ENCODE measurements at places on chromosomes 7 and 10.

DNA sequence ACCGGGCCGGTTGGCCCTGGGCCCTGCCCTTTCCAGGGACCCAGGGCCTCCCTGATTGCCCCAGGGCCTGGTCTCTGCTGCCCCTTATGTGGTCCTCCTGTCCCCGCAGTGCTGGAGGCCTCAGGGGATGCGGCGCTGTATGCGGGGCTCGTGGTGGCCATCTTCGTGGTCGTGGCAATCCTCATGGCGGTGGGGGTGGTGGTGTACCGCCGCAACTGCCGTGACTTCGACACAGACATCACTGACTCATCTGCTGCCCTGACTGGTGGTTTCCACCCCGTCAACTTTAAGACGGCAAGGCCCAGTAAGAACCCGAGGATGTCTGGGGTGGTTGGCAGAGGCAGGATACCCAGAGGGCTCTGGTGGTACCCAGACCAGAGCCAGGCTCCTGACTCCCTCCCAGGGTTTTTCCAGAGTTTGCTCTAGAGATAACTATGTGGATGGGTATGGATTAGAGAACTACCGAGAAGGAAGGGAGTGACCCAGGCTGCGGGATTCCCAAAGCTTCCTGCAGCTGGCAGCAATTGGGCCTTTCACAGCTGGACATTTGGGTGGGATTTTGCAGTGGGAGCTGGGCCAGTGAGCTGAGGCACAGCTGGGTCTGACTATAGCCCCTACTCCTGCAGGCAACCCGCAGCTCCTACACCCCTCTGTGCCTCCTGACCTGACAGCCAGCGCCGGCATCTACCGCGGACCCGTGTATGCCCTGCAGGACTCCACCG, 28.1 kb upstream of the SLC29A3 start:
- no peak for DNase-seq

DNA sequence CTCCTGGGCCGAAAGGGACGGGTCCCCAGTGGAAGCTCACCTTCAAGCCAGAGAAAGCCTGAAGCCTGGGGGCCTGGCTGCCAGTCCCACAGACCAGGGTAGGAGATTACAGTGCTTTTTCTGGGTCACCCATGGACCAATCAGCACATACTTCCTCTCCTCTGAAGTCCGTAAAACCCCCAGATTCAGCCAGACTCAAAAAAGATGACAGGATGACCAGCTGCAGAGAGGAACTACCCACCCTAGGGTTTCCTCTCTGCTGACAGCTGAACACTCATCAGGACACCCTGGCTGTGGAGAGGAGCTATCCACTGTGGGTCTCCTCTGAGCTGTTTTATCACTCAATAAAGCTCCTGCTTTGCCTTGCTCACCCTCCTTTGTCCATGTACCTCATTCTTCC, 78.0 kb downstream of the SAMD9 start:
- no peak for DNase-seq

GRCh38 chr7:116169060-116169459, 41.3 kb upstream of the TES start:
- no peak for DNase-seq

- DNase-seq = no peak
These were observed 85.1 kb downstream of the POU6F2 start for GRCh38 chr7:39062811-39063210.

GRCh38 chr7:155470686-155471638, 13.0 kb downstream of the EN2 start:
- no peak for DNase-seq

- no peak for DNase-seq
These were observed 165.3 kb downstream of the CELF2 start for GRCh38 chr10:11183015-11183414.

DNA sequence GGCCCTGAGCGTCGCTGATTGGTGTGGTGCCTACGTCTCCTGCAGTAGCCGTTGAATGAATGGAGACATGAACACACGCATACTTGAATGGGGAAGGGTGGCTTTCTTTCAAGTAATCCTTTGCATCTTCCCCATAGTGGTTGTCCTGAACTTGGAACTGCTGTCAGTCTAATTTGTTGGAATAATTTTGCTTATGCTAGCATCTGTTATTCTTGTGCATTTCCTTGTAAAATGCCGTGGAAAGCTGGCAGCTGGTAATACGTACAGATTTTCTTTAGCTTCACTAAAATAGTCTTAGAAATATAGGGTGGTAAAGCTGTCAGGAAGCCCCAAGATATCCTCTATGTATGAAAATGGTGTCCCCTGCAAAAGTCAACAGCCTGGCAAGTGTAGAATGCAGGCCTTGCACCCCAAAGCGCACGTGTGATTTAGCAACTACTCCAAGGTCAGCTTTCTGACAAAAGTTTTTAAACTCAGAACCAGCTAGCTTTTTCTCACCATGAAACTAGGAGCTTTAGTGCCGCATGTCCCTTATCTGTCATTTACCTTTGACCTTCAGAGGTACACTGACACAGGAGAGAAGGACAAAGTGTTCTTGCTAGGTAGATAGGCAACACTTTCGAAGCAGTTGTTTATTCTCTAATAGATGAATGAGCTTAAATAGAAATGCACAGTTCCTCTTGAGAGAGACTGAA, 70.8 kb downstream of the RBM33 start:
- no peak for DNase-seq

DNA sequence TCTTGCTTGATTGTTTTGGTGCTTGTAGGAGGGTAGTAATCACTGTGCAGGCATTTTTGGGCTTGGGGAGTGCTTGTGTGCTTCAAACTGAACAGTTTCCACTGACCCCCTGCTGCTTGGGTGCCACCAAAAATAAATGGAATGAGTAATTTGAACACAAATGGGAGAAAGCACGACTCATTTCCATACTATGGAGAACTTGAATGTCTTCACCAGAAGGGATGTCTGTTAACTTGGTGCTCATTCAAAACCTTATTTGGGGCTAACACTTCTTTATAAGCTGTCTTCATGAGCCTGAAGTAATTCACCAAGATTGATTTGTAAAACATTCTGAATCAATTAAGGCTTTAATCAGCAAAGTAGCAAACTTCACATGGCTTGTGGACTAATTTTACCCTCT, 560.3 kb downstream of the SDK1 start:
- DNase-seq = no peak

- DNase-seq = no peak
These were observed 23.3 kb downstream of the LRRC27 start for GRCh38 chr10:132355297-132355696.

DNA sequence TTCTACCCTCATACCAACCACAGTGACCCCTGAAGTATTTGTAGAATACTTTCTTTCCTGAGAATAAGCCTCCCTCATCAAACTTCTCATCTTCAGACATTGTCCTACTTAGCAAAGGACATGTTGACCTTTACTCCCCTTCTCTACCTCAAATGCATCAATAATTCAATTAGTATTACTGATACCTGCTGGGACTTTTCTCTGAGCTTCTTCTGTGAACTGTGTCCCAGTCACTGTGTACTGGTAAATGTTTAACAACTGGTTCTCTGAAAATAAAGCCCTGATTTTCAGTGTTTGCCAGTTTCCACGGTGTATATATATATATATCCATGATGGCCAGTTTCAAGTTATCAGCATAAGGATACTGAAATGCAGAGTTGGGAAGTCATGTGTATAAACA, 12.2 kb downstream of the PANK1 start:
- DNase-seq = no peak

DNA sequence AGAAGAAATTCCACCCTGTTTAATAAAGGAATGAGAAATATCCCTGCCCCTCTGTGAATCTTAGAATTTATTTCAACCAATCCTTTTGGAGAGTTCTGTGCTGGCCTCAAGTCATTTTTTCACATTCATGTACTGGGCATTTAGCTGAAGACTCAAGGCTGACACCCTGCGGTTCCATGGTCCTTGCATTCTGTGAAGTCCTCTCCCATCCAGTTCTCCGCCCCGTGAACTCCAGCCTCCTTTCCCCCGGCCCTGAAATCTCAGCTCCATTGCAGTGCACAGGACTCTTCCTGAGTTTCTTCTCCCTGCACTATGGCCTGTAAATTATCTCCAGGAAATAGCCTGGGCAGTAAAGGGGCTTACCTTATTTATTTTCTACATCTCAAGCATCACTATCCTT, 183.0 kb upstream of the KCND2 start:
- DNase-seq = no peak

DNA sequence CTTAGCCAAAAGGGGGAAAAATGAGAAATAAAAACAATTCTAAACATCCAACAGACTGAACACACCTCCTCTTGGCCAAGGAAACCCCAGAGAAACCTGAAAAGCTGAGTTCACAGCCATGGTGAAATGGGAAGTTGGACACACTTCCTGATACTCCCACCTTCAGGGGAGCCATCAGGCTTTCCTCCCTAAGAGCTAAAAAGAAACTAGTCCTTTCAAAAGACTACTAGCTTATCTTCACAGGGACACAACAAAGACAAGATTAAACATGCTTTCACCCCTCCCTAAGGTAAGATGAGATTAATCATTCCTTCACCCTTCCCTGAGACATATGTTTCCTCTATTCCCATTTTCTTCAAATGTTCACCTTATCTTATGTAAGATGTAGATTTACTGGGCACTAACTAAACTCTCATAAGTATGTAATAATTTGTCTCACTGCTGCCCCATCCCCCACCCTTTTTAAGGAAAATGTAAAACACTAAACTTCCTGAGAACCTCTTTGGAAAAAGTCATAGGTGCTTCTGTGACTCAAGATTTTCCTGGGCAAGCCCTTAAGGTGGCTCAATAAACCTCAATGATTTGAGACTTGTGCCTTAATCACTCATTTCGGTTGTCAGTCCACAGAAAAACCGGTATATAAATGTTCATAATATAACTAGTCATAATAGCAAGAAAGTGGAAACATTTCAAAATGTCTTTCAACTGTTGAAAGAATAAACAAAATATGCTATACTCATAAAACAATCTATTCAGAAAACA, 40.5 kb downstream of the HTR7 start:
- no peak for DNase-seq

GRCh38 chr7:107090457-107090856, 46.0 kb downstream of the PRKAR2B start:
- no peak for DNase-seq

DNA sequence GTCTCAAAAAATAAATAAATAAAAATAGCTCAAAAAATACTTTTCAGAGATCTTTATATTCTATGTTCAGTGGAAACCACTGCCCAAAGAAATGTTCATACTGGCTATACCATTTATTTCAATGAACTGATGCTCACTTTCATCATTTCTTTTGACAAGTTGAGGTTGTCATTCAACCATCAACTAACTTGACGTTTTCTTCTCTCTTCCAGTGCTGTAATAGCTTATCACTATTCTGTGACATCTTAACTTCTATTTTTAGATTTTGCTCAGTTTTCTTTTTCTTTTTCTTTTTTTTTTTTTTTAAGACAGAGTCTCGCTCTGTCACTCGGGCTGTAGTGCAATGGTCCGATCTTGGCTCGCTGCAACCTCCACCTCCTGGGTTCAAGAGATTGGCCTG, 8.7 kb upstream of the CTAGE4 start:
- DNase-seq = no peak

GRCh38 chr7:274266-274665, 15.7 kb upstream of the FOXL3 start:
- no peak for DNase-seq

DNA sequence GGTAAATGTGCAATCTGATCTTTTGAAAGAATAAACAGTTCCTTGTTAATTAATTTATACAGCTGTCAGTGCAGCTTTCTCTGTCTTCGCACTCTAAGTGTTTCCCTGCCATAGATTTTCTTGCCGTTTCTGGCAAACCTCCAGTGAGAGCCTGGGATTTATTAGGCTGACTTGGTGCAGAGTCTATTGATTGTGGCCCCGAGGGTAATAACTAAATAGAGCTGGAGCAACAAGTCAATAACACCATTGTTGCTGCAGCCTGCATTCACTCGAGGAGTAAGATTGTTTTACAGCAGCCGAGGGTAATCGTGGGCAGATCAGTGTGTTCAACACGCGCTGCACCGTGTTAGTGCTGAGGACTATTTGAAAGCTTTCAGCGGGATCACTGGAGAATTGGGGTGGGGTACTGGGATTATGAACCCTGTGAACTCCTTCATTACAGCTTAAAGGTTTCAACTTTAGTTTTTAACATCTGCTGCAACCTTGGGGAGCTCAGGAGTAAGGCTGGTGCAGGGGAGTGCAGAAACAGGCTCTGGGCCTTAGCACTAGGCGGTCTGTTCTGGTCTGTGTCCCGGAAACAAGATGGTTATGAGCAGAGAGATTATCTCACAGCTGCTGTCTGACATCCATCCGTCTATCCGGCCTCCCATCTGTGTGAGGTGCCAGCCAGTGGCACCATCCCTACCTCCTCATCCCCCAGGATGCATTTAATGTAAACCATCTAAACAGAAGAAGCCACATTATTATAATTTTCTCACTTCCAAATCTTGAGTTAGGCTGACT, 174.0 kb upstream of the TCF7L2 start:
- no peak for DNase-seq

GRCh38 chr10:97320480-97321031, 1.5 kb downstream of the FRAT1 start:
- no peak for DNase-seq
